ENCODE measurements at places on chromosomes 5 and 9.

- DNase-seq = no peak
Observed at GRCh38 chr9:16879416-16879815, 8.9 kb upstream of the BNC2 start.

- no peak for DNase-seq
Observed at GRCh38 chr5:179700401-179700918, 1.7 kb downstream of the CANX start.

GRCh38 chr9:99019510-99020331 is 76.0 kb downstream of the COL15A1 start:
- DNase-seq = peak; percentile 33

DNA sequence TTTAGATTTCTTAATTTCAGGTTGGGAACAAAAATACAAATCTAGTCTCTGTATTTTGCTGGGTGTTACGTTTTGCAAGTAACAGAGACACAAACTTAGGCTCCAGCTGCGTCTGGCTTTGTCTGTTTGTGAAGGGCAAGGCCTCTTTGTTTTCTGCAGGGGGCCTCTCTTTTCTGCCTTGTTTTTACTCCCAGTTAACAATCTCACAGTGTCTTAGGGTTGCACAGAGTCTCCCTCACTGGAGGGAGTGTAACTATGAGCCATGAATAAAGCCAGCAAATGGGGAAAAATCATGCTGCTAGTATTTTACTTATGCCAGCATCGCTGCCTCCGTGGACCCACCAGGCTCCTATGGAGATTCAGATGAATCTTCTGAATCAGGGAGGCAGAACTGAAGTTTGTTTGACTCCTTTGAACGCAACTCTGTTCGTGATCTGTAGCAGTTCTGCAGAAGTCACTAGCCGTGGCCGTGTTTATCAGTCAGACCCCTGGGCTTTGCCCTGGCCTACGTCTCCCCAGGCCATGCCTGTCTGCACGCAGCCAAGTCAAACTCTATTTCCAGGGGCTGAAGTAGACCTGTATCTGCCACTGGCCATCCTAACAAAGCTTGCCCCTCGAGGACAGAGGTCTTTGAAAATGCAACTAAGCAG is 77.2 kb downstream of the ATP10B start:
- DNase-seq = no peak

DNA sequence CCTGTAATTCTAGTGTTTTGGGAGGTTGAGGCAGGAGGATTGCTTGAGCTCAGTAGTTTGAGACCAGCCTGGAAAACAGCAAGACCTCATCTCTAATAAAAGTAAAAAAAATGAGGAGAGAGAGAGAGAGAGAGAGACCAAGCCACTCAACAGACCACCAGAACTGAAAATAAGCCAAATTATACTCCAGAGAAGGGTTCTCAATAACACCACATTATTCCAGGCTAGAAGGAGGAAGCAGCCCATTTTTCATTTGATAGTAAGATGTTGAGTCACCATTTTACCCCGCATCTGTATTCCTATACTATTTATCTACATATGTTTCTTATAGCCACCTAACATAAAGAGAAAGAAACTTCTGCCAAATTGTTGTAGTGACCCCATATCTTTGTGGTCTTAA is 134.8 kb downstream of the PCSK5 start:
- no peak for DNase-seq

DNA sequence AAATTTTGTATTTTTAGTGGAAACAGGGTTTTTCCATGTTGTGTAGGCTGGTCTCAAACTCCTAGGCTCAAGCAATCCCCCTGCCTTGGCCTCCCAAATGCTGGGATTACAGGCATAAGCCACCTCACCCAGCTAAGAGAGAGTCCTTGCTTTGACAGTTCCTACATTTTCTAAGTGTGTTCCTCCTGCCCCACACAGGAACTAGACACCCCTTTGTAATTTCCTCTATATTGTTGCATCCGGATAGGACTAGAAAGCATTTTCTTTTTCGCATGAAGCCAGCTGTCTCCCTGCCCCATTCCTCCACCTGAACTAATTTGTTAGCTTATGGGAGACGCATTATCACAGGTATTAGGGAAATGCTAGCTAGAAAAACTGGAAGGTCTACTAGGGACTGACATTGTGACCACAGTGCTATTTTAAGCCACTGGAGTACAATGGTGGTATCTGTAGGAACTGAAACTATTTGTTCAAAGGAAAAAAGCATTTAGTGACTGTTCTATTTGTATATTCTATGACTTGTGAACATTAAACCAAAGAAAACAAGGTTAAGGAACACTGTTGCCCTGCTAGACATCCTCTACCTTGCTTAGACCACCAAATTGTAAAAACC is 214.1 kb downstream of the SMARCA2 start:
- no peak for DNase-seq

DNA sequence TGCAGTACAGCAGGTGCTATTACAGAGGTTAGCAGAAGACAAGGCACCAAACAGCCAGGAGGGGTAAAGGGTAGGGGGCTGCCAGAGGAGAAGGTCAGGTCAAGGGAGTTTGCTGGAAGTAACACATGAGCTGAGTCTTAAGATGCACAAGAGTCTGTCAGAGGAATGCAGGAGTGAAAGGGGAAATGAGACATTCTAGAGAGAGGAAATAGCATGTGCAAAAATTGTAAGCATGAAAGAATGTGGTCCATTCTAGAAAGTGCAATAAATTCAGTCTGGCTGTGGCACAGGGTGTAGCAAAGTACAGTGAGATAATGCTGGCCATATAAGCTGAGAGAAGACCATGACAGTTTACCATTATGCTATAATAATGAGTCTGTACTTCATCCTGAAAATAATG is 6.6 kb downstream of the GOLGA1 start:
- DNase-seq = no peak

DNA sequence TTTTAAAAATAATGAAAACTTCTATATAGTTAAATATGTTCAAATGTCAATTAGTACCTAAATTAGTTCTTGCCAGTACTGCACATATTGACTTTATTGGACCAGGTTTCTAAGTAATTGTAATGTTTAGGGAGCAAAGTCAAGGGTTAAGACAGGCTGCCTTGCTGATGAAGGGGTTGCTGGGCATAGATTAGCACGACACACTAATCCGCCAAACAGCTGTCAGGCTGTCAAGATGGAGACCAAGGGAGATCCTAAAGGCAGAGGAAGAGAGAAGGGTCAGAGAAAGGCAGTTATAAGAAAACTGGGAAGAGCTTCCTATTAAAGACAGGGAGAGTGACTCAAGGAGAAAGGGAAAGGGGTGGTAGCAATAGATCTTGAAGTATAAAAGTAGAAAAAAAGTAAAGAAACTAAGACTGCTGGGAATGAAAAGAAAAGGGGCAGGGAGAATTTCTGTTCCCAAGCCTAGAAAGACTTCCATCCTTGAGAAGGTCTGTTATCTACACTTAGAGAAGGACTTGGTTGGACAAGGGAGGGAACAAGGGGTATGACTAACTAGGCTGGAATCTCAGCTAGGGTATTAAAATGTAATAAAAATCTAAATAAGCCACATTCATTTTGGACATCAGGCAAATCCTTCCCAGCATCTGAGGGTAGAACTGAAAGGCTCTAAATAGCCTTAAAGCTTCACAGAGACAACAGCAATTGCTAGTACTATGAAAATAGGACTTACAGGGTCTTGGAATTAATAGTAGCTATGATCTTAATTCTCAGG is 188.7 kb downstream of the FBXL17 start:
- DNase-seq = no peak

- DNase-seq = no peak
Observed at GRCh38 chr9:1490341-1491232, 440.4 kb downstream of the DMRT2 start.

- peak; percentile 86 for DNase-seq
Observed at GRCh38 chr9:99184475-99185347, 37.0 kb downstream of the ALG2 start.

DNA sequence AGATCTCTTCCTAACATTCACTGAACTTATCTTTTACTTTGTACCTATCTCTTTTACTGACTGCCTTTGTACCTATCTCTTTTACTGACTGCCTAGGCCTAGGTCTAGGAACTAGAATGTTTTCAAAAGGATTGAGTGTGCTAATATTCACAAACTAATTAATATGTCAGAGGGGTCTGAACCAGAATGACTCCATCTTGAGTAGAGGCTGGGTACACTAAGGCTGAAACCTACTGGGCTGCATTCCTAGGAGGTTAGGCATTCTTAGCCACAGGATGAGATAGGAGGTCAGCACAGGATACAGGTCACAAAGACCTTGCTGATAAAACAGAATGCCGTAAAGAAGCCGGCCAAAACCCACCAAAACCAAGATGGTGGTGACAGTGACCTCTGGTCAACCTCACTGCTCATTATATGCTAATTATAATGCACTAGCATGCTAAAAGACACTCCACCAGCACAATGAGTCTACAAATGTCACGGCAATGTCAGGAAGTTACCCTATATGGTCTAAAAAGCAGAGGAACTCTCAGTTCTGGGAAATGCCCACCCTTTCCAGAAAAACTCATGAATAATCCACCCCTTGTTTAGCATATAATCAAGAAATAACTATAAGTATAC is 2.5 kb upstream of the RHOBTB3 start:
- no peak for DNase-seq

DNA sequence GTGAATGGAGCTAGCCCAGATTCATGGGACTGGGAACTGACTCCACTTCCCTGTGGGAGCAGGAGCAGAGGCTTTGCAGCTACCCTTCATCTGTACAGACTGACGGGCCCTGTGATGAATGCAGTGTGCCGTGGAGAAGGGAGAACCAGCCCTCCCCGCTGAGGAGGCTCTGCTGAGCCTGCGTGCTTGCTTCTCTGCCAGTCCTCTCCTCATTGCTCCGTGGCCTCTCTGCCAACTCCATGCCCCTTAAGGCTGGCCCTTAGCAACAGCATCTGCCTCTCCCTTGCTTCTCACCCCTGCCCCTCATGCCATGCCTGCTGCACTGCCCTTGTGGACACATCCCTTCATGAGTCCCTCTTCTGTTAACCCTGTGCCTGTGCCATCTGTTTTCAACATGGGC is 53.6 kb downstream of the GADD45G start:
- DNase-seq = no peak

DNA sequence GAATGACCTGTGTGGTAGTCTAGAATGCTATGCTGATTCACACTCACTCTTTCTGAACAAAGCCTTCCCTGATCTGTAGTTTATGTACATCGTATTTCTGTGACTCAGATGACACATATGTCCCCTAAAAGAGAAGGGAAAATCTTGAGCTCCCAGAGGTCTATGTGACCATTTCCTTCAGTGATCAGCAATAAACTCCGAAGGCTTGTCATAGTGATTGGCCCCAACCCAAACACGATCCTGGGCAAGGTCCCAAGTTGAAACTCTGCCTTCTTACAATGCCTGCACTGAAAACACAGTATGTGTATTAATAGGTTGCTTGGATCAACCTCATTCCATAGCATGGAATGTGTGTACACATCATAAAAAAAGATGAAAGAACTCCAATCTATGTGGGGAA is 685.8 kb downstream of the MAT2B start:
- no peak for DNase-seq
